Hypothalamus (tissue), 51 donors: ENCODE measurements at places on chromosomes 6 and 20.
A peak's percentile ranks its signal among the peaks of the same experiment; 100 is the strongest.

GRCh38 chr6:25713824-25714223 is 40.7 kb upstream of the SLC17A4 start:
- DNase-seq: no peak

- no peak for DNase-seq
Measured at GRCh38 chr6:45864651-45865050, 151.0 kb downstream of the CLIC5 start.

GRCh38 chr6:133953634-133954415 is 801 bp downstream of the TBPL1 start:
- no peak for DNase-seq

DNA sequence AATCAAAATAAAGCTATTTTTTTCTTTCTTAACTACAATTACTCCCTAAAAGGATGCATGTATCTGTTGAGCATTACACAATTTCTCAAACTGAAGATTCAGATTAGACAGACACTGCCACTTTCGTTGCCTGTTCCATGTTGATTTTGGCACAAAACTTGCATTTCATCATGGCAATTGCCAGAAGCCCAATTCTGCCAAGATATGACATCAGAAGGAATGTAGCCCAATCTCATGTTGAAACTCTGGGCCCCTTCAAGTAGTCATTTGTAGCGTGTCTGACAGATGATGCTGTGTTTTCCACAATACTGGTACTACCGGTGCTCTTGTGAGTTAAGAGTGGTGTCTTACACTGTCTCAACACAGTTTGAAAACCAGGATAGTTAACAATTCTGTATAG is 705.4 kb downstream of the PTPRT start:
- no peak for DNase-seq

GRCh38 chr6:105014954-105015353 is 58.0 kb downstream of the LIN28B start:
- DNase-seq: no peak

DNA sequence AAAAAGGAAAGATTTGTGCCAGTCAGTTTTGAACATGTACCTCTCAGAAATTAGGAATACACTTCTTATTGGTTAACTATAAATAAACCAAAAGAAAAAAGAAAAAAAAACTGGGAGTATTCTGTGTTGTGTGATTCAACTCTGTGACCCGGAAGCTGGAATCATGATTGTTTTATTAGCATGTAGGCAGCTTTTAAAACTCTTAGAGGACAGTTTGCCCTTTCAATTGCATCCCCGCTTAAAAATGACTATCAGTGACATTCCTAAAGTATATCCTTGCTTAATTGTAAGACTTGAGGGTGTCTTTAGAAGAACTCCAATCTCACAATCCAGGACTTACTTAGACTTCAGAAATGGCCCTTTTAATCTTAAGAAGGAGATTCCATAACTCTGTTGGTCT is 29.1 kb upstream of the TENT5A start:
- no peak for DNase-seq

GRCh38 chr6:113623129-113623528 is 234.0 kb upstream of the MARCKS start:
- no peak for DNase-seq

DNA sequence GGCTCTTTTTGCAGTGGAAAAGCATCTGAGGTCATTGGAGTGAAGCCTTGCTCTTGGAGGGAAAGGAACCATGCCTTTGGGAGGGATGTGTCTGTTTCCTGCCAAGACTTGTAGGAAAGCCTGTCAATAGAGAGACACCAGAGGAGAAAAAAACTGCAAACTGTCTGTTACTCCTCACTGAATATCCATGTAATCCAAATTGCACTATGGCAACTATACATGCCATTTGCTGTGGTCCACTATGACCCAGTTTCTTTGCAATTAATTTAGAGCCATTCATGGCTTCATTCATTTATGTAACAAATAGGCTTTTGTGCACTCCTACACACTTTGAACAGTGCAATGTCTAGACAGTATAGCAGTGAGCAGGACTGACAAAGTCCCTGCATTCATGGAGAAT is 296.5 kb downstream of the SLC35F1 start:
- DNase-seq: no peak

DNA sequence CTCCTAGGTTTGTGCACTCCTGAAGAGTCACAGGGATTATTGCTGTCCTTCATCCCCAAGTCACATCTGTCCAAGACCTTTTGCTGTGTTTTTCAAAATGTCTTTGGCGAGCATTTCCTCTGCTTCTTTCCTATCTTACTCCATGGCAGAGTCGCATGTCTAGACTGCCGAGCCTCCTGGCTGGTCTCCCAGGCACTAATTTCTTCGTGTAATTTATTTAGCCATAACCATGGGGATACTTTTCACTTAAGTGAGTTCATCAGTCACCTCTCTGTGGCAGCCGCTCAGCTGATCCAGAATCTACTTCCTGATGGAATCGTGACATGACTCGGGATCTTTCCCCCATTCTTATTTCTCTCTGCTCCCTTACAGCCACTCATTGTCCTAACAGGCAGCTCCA is 25.8 kb downstream of the ADGRF5 start:
- no peak for DNase-seq

DNA sequence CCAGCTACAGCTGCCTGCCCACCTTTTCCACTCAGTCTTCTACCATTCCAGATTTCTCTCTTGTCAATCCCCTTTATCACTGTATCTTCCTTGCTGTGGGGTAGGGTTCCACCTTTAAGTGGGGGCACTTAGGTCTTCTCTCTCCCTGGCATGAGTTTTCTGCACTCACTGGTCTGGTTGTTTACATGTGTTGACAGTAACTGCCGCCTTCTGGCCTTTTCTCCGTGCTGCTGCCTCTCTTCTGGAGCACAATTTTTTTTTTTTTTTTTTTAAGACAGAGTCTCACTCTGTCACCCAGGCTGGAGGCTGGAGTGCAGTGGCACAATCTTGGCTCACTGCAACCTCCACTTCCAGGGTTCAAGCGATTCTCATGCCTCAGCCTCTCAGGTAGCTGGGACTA is 12.0 kb downstream of the RNF114 start:
- DNase-seq: no peak

DNA sequence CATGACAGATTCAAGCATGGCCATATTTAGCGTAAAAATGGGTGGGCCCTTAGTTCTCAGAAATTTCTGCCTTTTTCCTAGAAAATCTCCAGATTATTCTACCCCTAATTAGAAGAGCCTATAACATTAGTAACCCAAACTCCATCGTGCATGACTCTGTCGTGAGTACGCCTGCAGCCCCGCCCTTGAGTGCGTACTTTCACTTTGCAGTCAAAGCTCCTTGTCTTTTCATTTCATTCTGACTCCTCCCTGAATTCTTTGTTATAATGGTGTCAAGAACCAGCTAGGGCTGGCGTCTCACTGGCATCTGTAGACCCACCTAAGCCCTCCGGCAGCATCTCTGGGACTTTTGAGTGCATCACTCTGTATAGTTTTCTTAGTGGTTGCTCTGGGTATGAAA is 61.7 kb upstream of the NOX3 start:
- DNase-seq: no peak

- DNase-seq: no peak
Measured at GRCh38 chr20:45010399-45010828, 44.1 kb downstream of the STK4 start.

DNA sequence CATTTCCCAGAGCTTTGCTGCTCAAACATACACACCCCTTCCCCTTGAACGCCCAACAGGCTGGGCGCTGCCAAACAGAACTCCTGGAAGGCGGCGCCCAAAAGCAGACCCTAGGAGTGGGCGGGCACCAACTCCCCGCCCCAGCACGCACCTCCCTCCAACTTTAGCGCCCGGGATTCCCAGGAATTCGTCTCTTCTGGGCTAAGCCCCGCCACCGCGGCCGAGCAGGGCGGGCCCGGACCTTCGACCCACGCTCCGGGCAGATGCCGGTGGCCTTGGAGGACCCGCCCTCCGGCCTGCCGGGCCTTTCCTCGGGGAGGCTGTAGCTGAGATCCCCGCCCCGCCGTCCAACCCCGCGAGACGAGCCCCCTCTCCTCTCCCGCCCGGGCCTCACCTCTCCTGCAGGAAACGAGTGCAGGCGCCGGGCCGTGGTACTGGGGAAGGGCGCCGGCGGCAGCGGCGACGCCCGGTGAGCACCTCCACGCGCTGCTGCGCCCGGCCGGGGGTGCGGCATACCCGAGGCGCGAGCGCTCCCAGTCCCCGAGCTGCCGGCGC is 659 bp downstream of the MCUR1 start:
- DNase-seq: peak; percentile 57

- no peak for DNase-seq
Measured at GRCh38 chr6:54156650-54157250, 45.5 kb downstream of the MLIP start.

DNA sequence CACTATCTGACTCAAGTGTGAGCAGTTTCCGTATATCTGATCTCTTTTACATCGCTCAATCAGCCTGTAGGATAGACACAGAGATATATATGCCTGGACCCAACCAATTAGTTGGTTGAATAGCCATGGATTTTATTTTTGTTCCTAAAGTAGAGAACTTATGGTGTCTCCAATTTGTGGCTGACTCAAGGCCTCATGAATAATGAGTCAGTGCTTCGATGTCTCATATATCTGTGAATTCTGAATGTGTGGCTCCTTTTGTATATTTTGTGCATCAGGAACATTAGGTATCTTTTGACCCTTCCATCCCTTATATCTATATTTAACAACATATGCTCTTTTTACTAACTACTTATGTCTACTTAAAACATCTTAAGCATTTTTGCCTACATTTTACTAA is 64.5 kb downstream of the OR2B2 start:
- DNase-seq: no peak

DNA sequence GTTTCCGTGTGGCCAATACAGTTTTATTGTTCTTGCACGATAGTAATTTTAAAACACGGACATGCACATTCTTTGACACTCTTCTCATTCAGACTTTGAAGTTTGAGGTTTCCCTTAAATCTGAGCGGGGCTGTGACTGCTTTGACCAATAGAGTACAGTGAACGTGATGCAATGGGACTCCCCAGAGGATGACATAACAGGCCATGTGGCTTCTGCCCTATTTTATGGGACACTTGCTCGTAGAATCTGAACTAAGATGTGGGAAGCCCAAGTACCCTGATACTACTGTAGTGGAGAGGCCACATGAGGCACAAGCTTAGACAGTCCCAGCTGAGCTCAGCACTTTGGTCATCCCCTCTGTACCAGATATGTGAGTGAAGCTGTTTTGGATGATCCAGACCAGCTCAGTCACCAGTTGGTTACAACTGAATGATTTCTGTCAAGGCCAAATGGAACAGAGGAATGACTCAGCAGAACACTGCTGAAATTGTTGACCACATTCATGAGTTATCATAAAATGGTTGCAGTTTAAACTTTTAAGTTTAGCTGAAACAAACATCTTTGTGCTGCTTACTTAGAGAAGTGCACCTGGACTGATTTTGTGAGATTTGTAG is 279.4 kb downstream of the RFPL4B start:
- no peak for DNase-seq

GRCh38 chr6:28789553-28790083 is 134.2 kb downstream of the TRIM27 start:
- DNase-seq: no peak

- DNase-seq: peak; percentile 49
Measured at GRCh38 chr6:33206027-33206863, 1.8 kb downstream of the HSD17B8 start.

DNA sequence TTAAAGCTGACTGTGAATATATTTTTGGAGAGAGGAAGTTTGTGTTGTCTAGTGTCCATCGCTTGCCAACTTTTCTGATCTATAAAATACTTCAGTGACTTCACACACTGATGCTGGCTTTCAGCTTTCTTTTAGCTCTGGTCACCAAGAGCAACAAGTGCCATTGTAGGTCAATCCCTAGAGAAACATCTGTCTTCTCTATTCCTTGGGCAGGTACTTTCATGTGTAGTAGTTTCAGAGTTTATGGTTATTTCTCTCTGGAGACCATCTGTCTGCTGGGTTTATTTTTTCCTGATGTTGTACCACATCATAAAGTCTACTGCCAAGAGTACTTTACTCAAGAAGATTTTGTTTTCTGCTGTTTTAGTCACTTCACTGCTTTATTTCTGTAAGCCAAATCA is 249.9 kb downstream of the KHDC1L start:
- DNase-seq: no peak

DNA sequence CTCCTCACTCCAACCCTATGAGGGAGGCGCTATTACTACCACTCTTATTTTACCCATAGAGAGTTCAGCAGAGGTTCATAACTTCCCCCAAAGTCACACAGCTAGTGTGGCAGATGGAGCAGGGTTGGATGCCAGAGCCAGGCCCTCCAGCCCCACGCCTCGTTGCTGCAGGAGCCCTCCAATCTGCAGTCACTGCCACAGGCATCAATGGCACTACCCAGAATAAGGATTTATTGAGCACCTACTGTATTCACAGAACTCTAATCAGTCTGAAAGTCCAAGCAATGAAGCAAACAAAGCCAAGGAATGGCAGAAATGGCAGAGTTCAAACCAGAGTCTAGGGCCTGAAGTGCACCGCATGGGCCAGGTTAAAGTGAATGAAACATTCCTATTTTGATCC is 144.9 kb downstream of the LPA start:
- no peak for DNase-seq

- DNase-seq: no peak
Measured at GRCh38 chr6:124132256-124132655, 328.6 kb downstream of the NKAIN2 start.

GRCh38 chr6:96990462-96990861 is 65.9 kb downstream of the KLHL32 start:
- peak; percentile 61 for DNase-seq

- no peak for DNase-seq
Measured at GRCh38 chr6:163490826-163491577, 76.5 kb downstream of the QKI start.

- no peak for DNase-seq
Measured at GRCh38 chr6:166284640-166285039, 23.6 kb downstream of the PRR18 start.

DNA sequence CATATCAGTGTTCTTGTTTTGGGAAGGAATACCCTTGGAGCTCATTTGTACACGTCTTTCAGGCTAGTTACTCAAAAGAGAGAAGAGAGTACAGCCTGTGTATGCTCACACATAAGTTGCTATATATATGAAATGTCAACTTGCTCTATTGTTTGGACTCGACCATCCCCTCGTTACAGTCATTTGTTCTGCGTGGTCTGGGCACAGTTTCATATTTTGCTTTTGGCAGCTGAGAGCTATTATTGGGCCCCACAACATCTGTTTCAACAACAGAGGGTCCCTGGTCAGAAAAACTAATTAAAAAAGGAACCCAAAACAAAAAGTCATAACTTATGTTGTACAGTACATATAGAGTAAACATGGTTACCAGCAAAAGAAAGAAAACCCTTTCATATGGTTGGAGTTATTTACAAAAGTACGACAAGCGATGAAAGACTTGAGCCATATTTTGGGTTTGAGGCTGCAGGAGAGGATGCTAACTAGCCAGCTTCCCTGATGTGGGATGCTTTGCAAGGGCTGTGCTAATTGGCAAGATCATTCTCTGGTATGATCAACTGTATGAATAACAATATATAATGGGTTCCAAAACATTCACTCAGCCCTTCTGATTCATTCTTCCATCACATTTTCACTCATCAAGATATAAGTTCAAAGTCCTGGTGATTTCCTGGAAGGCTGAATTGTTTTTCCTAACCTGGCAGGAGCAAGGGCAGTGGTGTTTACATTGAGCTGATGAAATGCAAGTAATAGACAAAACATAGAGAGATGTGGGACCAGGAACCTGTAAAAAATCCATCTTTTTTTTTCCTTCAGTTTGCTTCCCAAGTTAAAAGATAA is 137.9 kb downstream of the RPS12 start:
- no peak for DNase-seq
